ENCODE measurements at places on chromosomes 12 and 14. TPM values are rescaled to one million over a fixed set of nuclear protein-coding genes. Genes with fewer than 3 reads are reported as not detected.

DNA sequence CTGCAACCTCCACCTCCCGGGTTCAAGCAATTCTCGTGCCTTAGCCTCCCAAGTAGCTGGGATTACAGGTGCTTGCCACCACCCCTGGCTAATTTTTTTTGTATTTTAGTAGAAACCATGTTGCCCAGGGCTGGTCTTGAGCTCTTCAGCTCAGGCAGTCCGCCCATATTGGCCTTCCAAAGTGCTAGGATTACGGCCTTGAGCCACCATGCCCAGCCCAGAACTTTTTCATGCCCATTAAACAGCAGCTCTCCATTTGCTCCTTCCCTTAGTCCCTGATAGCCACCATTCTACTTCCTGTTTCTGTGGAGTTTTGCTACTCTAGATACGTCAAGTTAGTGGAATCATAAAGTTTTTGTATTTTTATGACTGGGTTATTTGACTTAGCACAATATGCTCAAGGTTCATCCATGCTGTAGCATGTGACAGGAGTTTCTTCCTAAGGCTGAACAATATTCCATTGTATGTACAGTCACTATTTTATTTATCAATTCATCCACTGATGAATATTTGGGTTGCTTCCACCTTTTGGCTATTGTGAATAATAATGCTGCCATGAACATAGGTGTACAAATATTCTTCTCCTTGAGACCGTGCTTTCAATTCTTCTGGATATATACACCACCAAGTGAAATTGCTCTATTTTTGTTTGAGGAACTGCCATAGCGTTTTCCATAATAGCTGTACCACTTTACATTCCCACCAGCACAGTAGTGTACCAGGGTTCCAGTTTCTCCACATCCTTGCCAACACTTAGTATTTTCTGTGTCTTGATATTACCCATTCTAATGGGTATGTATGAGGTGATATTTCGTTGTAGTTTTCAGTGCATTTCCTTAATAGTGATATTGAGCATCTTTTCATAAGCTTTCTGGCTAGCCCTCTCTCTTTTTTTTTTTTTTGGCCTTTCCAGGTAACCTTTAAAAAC is 15.0 kb downstream of the ATF1 start:
- DNase-seq, result no peak

GRCh38 chr12:110880651-110881050 is 33.9 kb downstream of the CCDC63 start:
- no peak for DNase-seq

DNA sequence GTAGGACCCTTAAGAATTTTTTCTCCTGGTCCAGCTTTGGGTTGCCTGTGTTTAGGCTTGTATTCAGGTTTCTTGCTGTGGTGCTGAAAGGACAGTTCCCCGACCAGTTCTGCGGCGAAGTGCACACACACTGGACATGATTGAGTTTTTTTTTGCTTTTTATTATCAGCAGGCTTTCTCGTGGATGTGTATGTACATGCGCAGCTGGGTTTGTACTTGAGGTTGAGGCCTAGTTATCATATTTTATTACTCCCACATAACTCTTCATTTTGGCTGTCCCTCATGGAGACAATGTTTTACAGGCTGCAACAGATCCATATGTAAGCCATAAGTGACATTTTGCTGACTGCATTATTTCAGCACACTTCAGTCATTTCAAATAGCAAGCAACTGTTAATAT is 2.5 kb downstream of the SCN8A start:
- DNase-seq, result peak; percentile 59

- no peak for DNase-seq
Observed at GRCh38 chr12:79331870-79332269, 358.9 kb downstream of the PAWR start.

DNA sequence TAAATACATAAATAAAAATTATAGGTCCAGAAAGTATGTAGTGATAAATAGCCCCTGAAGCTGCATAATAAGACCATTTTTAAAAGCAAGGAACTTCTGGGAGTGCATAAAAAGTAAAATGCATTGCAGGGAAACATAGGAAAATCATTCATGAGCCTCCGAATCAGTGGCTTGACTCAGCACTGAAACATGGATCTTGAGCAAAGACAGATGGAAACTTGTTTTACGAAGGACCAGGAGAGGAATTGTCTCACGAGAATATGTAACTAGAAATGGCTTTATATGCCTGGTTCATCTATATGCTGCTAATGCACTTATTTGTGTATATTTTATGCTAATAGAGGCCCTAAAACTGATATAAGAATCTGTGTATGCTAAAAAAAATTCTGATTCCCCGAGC is 14.7 kb downstream of the TMEM30B start:
- no peak for DNase-seq

GRCh38 chr12:123895451-123895850 is 77.2 kb downstream of the CCDC92 start:
- DNase-seq, result no peak

- DNase-seq, result no peak
Observed at GRCh38 chr12:40947797-40948196, 240.3 kb upstream of the PDZRN4 start.

- DNase-seq, result no peak
Observed at GRCh38 chr12:57809425-57809824, 9.1 kb downstream of the AVIL start.

DNA sequence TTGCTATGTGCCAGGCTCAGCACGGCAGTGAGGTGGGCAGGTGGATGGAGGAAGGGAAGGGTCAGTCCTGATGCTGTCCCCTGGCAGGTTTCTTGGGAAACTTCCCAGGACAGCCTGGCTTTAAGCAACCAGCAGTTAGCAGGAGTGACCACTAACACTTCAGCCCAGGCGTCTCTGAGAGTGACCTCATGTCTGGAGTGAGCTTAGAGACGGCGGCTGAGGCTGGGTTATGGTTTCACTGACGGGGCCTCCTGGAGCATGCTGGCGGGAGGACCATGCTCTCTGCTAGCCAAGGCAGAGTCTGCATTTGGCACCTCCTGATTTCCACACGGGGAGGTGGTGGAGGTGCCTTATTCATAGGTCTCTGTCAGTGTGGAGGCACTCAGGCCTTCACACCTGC is 2.5 kb downstream of the HHIPL1 start:
- DNase-seq, result no peak

DNA sequence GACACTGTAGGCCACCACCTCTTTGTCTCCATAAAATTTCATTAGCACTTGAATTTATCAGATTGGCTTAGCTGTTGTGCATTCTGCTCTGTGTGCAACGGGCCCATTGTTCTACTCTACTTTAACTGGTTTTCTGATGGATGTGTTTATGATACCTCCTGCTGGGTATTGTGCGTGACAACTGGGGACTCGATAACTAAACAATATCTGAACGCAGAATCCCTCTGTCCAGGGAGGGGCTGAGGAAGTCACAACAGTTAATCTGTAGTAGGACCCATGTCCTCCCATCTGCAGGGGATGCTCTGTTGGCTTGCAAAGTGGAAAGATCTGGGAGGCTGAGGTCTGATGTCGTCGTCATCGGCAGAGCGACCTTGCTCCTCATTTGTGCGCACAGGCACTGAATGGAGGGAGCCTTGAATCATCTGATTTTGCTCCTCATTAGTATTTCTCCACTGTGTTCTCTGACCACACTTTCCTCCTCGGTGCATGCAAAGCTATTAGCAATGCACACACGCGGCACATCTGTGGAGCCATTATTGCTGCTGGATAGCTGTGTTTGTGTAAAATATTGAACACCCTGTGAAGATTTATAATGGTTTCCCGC is 422.5 kb downstream of the NRXN3 start:
- peak; percentile 4 for DNase-seq

DNA sequence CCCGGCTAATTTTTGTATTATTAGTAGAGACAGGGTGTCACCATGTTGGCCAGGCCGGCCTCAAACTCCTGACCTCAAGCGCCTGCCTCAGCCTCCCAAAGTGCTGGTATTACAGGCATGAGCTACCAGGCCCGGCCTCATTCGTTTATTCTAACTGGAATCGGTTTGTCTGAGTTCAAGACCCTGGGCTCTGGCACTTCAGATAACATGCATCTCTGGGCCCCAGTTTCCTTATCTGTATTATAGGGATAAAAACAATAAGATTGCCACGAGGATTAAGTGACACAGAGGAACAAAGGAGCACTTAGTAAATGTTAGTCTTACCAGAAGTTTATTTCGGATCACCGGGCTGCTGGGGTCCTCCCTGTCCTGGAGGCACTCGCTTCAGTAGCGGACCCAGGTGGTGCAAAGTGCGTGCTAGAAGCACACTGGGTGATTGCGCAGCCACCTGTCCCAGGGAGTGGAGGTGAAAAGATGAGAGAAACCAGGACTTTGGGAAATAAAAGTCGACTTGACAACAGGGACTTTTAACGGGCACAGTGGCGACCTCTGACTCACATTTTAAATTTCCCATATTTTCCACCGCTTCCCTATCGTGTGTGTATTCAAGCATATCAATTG is 37.5 kb downstream of the ACACB start:
- DNase-seq, result no peak

DNA sequence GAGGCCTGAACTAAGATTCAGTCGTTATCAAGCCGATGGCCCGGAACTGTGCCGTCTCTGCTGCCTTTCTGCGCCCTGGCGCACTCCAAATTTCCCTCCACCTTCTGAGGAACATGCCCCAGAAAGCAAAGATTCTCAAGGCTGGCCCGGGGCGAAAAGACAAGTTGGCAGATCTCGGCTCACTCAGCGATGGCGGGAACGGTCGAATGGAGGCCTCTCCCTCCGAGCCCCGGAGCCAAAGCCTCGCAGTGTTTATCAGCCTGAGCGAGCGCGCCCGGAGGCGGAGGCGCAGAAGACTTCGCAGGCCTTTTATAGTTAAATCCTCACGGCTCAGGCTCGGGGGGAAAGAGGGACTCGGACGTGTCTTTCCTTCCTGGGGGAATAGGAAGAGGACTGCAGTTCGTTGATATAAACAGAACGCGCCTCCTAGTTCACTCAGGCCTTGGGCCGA is 5.6 kb downstream of the TBX5 start:
- no peak for DNase-seq

DNA sequence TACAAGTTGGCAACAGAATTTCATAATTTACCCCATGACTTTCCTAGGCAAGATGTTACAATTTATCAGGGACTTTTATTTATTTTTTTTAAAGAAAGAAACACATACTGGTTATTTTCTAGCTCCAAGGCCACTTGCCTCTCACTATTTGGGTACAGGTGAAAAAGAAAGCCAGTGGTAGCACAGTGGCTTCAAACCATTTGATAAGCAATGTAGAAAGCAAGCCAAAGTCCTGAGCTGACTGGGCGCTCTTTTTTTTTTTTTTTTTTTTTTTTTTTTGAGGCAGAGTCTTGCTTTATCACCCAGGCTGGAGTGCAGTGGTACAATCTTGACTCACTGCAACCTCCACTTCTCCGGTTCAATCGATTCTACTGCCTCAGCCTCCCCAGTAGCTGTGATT is 73.3 kb downstream of the STXBP6 start:
- no peak for DNase-seq

DNA sequence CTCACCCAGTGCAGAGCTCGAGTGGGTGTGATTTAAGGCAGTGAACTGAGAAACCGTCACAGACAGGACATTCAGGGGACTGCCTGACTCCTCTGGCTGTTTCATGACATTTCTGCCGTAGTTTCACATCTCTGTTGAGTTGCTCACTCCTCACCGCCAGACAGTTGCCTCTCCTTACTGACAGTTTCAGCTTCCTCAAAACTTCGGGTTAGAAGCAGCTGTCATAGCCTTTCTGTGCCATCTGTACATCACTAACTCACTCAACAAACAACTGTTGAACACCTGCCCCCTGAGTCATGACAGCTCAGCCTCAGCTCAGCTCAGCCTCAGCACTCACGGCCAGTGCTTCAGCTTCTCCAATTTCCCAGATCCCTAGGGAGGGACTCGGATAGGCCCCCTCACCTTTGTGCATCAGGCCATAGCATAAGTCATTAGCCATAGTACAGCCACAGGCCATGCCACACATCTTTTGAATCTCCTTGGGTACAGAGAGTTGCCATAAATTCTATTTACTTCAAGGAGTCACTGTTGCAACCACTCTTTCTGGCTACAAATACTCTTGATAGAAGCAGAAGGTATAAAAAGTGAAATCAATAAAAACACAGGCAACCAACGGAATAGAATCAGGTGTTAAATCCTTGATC is 6.2 kb upstream of the SLC15A4 start:
- no peak for DNase-seq

DNA sequence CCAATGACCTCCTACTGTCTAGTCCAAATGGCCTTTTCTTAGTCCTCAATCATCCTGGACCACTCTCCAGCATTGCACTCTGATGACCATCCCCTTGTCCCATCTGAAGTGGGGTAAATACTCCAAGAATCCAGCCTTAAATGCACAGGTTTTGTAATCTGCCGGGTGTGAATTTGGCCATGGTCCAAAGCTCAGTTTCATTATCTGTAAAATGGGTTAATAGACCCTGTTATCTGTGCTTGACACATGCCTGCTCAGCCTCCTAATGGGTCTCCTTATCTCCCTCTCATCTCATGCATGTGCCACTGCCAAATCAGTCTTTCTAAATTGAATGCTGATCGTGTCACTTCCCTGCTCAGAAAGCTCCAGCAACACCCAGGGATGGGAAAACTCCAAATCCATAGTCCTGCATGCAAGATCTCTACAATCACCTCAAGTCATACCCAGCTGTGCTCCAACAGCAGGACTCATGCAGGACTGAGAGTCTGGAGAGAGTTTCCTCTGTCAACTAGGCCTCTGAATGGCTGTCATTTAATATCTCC is 22.3 kb downstream of the LGR5 start:
- DNase-seq, result no peak

- no peak for DNase-seq
Observed at GRCh38 chr14:72701237-72701565, 192.7 kb downstream of the DPF3 start.

DNA sequence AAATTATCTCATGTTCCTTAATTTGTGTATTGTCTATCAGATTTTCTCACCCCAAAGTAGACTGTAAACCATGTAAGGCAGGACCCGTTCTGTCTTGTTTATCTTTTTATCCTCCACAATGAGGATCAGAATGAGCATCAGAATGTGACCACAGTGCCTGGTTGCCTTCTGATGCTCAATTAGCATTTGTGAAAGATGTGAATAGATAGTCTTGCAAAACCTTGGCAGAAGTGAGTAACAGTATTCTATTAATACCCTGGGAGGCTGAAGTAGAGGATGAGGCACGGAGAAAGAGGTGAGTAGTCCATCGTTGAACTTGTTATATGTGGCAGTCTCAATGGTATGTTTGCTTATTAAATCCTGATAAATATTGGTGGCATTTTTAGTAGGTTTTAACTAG is 781.4 kb downstream of the NRXN3 start:
- no peak for DNase-seq

GRCh38 chr12:131005161-131006035 is 51.7 kb downstream of the ADGRD1 start:
- DNase-seq, result no peak

- DNase-seq, result no peak
Observed at GRCh38 chr14:94663965-94664704, 51.9 kb downstream of the SERPINA3 start.

SLC41A2 gene
- 0.24 TPM for total RNA-seq

ADAM21 gene
- not detected for total RNA-seq

DCTN2 gene
- total RNA-seq, result 121 TPM

SLC48A1 gene
- 39.8 TPM for total RNA-seq

RBMS2 gene
- total RNA-seq, result 37.5 TPM

MAP1LC3B2 gene
- 3.9 TPM for total RNA-seq

KRT83 gene
- total RNA-seq, result not detected
